ENCODE measurements at places on chromosomes 13 and 19. TPM values are rescaled to one million over a fixed set of nuclear protein-coding genes. Genes with fewer than 3 reads are reported as not detected.

The CCDC122 gene
- total RNA-seq = 10.2 TPM

The MYO16 gene
- total RNA-seq = 95.0 TPM

The SCN1B gene
- 0.82 TPM for total RNA-seq

The TMEM86B gene
- 0.82 TPM for total RNA-seq

The MIA gene
- total RNA-seq = not detected

The S1PR5 gene
- 0.41 TPM for total RNA-seq

The GAPDHS gene
- total RNA-seq = not detected

The SYNGR4 gene
- not detected for total RNA-seq

The ZNF888 gene
- total RNA-seq = 3.3 TPM

The FGF9 gene
- total RNA-seq = 12.2 TPM

The GJA3 gene
- not detected for total RNA-seq

The LILRA2 gene
- total RNA-seq = under 0.01 TPM

The GCDH gene
- total RNA-seq = 17.9 TPM

The ATP4B gene
- total RNA-seq = not detected

The CYP2S1 gene
- 0.41 TPM for total RNA-seq

The PRSS57 gene
- total RNA-seq = not detected

The FCAR gene
- total RNA-seq = 0.41 TPM

The LHB gene
- total RNA-seq = not detected

The PTH2 gene
- total RNA-seq = not detected

The ZNF607 gene
- total RNA-seq = 23.6 TPM

The SACS gene
- total RNA-seq = 154 TPM

The HNRNPA1L2 gene
- 9.4 TPM for total RNA-seq

The CEACAM20 gene
- total RNA-seq = not detected

The MYO1F gene
- 1.6 TPM for total RNA-seq

The C19orf38 gene
- total RNA-seq = 0.82 TPM

The ZNF470 gene
- total RNA-seq = 15.1 TPM

The PPP1R12C gene
- total RNA-seq = 16.7 TPM

The BCKDHA gene
- total RNA-seq = 28.1 TPM

The PEAK3 gene
- under 0.01 TPM for total RNA-seq

The KIR3DL2 gene
- total RNA-seq = not detected

The SLITRK6 gene
- total RNA-seq = 2.4 TPM

The METTL21C gene
- total RNA-seq = 0.41 TPM

The TMPRSS9 gene
- 0.41 TPM for total RNA-seq

The ZNF222 gene
- total RNA-seq = 18.3 TPM

The PSPN gene
- 3.7 TPM for total RNA-seq

The ABCA7 gene
- 2.0 TPM for total RNA-seq

All from frontal cortex (tissue), 4 donors.